Upper lobe of right lung (tissue), 1 donor: ENCODE measurements at places on chromosomes 7 and 10. TPM values are rescaled to one million over a fixed set of nuclear protein-coding genes. Genes with fewer than 3 reads are reported as not detected.

DNA sequence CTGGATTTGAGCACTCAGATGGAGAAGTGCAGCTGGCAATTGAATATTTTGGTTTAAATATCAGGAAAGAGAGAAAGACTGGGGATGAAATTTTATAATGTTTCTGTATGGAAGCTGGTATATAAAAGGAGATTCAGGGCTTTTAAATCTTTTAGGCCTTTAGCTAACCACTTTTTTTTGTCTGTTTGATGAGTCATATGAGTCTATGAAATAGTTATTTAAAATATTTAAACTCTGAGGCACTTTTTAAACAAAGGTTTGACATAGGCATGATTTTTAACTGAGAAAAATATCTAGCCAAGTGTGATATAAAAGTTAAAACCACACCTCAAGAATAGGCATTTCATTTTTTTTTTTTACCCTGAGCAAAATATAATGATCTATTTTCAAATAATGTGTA, 944.3 kb downstream of the GATA3 start:
- DNase-seq, result no peak

- no peak for DNase-seq
Observed at GRCh38 chr7:50771120-50772002, 11.3 kb downstream of the GRB10 start.

- DNase-seq, result no peak
Observed at GRCh38 chr7:127514499-127514898, 70.9 kb downstream of the GCC1 start.

The CRYGN gene
- not detected for total RNA-seq
